GM23248 (cell line): ENCODE measurements at places on chromosomes 3 and 15.

- peaks cover 19% of the 10 kb centered on the region for H3K4me1 ChIP-seq
- H3K27me3 ChIP-seq = no peaks in the 10 kb centered on the region
- peaks cover 25% of the 10 kb centered on the region for H3K36me3 ChIP-seq
- no peak for DNase-seq
- no peak overlapping the region for H3K4me3 ChIP-seq
Observed at GRCh38 chr3:39140341-39140971, 12.9 kb downstream of the CSRNP1 start.

GRCh38 chr3:30657914-30658313 is 51.5 kb downstream of the TGFBR2 start:
- peak overlapping the region; percentile 53 for H3K4me3 ChIP-seq
- peaks cover 67% of the 10 kb centered on the region for H3K36me3 ChIP-seq
- H3K27ac ChIP-seq = peak overlapping the region; percentile 87

DNA sequence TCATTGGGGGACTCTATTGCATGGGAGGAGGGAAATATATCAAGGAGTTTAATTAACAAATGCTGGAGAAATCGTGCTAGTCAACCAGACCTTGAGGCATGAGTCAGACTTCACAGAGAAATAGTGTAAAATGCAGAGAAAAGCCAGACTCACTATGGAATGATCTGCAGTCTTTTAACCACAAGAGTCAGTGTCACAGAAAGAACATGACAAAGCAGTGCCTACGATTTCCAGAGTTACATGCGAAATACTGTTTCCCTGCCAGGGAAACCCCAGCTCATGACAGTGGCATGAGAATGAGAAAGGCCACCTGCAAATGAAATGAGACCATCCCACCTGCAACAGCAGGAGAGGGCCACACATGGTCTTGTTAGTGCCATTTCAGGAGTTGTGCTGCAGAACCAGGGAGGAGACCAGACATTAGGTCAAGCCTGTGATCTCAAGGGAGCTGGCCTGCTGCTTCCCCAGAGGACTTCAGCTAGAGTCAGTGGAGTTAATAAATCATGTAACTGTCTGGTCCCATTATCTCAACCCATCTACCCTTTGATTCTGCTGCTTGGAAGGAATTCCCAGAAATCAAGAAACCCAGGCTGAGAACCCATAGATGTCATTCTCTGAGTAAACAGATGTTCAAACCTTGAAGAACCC is 79.0 kb downstream of the ERC2 start:
- H3K27ac ChIP-seq = no peak overlapping the region
- H3K36me3 ChIP-seq = no peaks in the 10 kb centered on the region
- no peak overlapping the region for H3K4me3 ChIP-seq
- no peaks in the 10 kb centered on the region for H3K27me3 ChIP-seq

- no peak overlapping the region for H3K27ac ChIP-seq
- no peaks in the 10 kb centered on the region for H3K36me3 ChIP-seq
- no peak for DNase-seq
Observed at GRCh38 chr3:81876826-81877225, 115.4 kb upstream of the GBE1 start.

- H3K36me3 ChIP-seq = no peaks in the 10 kb centered on the region
- H3K27me3 ChIP-seq = no peaks in the 10 kb centered on the region
- no peaks in the 10 kb centered on the region for H3K4me1 ChIP-seq
- H3K27ac ChIP-seq = no peak overlapping the region
- H3K4me3 ChIP-seq = no peak overlapping the region
- no peak for DNase-seq
Observed at GRCh38 chr15:65806397-65806796, 14.3 kb upstream of the DENND4A start.

DNA sequence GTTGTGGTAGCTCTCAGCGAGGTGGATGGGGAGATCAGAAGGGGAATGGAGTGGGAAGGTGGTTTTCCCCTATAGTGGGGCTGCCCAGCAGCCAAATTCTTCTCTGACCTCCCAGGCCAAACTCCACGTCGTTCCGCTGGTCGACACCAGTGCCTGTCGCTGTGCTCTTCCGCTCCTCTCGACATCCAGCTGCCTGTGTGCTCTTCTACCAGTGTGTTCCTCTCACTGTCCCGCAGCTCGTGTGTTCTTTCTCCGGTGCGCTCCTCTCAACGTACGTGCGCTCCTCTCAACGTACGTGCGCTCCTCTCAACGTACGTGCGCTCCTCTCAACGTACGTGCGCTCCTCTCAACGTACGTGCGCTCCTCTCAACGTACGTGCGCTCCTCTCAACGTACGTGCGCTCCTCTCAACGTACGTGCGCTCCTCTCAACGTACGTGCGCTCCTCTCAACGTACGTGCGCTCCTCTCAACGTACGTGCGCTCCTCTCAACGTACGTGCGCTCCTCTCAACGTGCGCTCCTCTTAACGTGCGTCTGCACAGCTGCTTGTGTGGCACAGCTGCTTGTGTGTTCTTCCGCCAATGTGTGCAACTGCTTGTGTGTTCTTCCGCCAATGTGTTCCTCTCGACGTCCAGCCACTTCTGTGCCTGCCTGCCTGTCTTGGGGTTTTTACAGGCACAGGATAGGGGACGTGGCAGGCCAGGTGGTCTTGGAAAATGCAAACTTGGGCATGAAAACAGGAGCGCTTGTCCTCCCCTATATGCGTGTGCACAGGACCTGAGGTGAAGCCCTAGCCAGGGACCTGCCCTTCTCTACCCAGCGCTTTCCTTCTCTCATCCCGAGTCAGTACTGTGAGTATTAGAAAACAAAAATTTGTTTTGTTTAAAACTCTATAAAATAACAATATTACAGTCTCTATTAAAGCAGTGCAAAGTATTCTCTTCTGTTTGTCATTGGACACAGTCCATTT is 991.1 kb downstream of the GBE1 start:
- H3K27ac ChIP-seq = peak overlapping the region; percentile 86
- H3K4me1 ChIP-seq = 0 out of 2 replicates have a peak, but pooled peaks cover 5% of the 10 kb centered on the region
- H3K4me3 ChIP-seq = peak overlapping the region; percentile 83

DNA sequence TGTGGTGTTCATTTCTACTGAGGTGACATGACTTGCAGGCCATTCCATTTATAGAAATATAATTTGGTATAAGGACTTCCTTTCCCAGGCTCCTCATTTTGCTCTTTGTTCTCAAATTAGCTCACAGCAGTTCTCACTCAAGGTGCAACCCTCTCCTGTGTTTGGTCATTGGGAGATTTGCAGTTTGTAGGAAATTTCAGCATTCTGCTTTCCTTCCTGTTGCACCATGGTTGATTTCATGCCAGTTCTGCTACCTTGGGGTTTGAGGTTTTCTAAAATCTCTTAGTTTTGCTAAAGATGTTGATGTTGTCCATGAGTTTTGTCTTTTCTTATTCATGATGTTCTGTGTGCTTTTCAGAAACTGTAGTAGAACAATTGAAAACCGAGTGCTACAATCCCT is 65.7 kb upstream of the PROK2 start:
- H3K27ac ChIP-seq = no peak overlapping the region
- DNase-seq = no peak
- no peaks in the 10 kb centered on the region for H3K4me1 ChIP-seq

- no peaks in the 10 kb centered on the region for H3K4me1 ChIP-seq
- no peak overlapping the region for H3K27ac ChIP-seq
- DNase-seq = no peak
- H3K27me3 ChIP-seq = no peaks in the 10 kb centered on the region
- H3K36me3 ChIP-seq = no peaks in the 10 kb centered on the region
- H3K4me3 ChIP-seq = no peak overlapping the region
Observed at GRCh38 chr3:170027233-170028102, 10.3 kb upstream of the GPR160 start.

DNA sequence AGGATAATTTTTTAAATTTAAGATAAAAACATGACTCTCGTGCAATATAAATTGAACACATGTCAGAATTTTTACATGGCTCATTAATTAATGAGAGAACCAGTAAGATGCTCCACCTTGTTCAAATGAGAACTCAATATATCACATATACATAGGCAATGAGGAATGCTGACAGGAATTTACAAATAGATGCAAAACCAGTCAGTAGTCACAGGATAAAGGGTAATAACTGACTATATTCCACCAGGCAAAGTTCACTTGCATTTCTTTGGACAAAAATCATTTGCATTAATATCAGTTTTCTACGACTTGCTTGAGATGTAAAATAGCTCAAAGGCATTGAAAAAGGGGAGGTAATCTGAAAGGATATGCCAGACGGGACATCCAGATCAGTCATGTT is 139.4 kb downstream of the STAC start:
- no peak overlapping the region for H3K27ac ChIP-seq
- no peak overlapping the region for H3K4me3 ChIP-seq
- peaks cover 1% of the 10 kb centered on the region; the same call in 1 of the 2 replicates for H3K4me1 ChIP-seq
- no peaks in the 10 kb centered on the region for H3K36me3 ChIP-seq

- H3K4me3 ChIP-seq = no peak overlapping the region
- no peak overlapping the region for H3K27ac ChIP-seq
- H3K36me3 ChIP-seq = no peaks in the 10 kb centered on the region
- peaks cover 16% of the 10 kb centered on the region for H3K4me1 ChIP-seq
- no peak for DNase-seq
Observed at GRCh38 chr3:24272875-24273274, 221.8 kb downstream of the THRB start.

GRCh38 chr15:71313806-71314205 is 198.5 kb downstream of the THSD4 start:
- DNase-seq = no peak
- no peaks in the 10 kb centered on the region for H3K36me3 ChIP-seq
- H3K27me3 ChIP-seq = no peaks in the 10 kb centered on the region
- H3K4me1 ChIP-seq = no peaks in the 10 kb centered on the region
- H3K4me3 ChIP-seq = no peak overlapping the region

DNA sequence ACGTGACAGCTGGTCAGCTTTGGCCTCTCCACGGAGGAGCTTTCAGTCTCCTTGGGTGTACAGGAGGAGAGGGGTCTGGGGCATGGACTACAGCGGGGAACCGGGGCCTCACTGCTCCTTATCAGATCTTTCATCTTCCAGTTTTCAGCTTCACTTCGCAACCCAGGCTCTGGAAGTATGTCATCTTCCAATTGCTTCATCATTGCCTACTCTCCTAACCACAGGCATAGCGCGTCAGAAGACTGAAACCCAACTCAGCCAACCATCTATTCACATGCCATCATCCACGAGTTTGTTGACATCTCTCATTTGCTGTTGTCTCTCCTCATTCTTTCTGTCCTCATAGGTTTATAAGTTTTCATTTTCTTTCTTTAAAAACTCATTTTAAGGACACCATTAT is 119.5 kb downstream of the MYLK start:
- H3K4me3 ChIP-seq = no peak overlapping the region
- no peaks in the 10 kb centered on the region for H3K27me3 ChIP-seq
- peaks cover 4% of the 10 kb centered on the region; the same call in 1 of the 2 replicates for H3K36me3 ChIP-seq
- no peak for DNase-seq
- H3K4me1 ChIP-seq = peaks cover 41% of the 10 kb centered on the region
- peak overlapping the region; percentile 46 for H3K27ac ChIP-seq
